Mammary epithelial cell (primary cell): ENCODE measurements at places on chromosomes 2 and 18. TPM values are rescaled to one million over a fixed set of nuclear protein-coding genes. Genes with fewer than 3 reads are reported as not detected.

DNA sequence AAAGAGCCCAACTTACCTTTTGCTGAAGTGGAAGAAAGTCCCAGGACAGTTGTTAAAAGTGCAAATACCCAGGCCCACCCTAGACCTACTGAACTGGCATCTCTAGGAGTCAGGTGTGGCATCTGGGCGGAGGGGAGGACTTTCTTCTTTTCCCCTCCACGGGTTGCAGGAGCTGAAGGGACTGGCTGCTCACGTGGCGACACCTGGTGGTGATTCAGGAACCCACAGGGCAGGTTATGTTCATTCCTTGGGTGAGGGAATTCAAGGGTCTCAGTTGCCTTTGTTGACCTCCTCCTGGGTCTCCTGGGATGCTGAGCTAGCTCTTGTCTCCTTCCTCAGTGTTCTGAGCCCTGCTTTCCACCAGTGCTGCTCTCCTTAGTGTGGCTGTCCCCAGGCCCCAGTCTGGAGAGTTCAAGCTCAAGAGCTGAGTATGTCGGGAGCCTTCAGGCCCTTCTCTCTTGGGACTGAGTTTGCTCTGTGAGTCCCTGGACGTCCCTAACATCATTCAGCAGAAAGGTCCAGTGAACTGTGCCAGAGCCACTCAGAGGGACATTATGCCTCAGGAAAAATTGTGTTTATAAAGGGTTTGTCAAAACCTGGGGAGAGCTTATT is 56.9 kb downstream of the DYSF start:
- DNase-seq = peak; percentile 35

DNA sequence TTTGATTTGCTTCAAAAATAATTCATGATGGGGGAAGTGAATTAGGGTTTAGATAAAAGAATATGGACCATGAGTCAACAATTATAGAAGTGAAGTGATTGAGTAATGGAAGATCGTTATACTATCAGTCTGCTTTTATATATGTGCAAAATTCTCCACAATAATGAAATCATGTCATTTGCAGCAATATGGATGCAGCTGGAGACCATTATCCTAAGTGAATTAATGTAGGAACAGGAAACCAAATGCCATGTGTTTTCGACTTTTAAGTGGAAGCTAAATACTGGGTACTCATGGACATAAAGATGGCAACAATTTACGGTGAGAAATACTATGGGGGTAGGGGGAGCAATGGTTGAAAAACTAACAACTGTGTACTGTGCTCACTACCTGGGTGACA is 144.7 kb upstream of the SRD5A2 start:
- DNase-seq = no peak

DNA sequence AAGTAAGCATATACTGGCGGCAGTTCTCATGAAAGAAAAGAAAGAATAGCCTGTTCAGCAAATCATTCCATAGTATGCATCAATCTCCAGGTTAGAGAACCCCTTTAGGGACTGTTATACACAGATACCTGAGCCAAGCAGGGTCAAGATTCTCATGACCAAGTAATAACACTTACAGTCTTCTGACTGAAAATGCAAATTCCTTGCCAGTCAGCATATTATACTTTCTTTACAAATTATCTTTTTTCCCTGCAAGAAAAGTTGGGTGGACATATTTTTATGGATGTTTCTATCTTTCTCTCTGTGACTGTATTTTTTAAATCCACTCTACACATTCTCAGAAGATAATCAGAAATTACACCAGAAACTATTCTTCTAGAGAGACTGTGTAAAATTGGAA is 120.4 kb upstream of the COL5A2 start:
- DNase-seq = no peak

- no peak for DNase-seq
Measured at GRCh38 chr2:214706986-214707385, 102.5 kb downstream of the BARD1 start.

GRCh38 chr2:171909266-171909665 is 13.0 kb upstream of the HAT1 start:
- DNase-seq = no peak

GRCh38 chr2:53877112-53877511 is 17.3 kb upstream of the GPR75 start:
- no peak for DNase-seq

DNA sequence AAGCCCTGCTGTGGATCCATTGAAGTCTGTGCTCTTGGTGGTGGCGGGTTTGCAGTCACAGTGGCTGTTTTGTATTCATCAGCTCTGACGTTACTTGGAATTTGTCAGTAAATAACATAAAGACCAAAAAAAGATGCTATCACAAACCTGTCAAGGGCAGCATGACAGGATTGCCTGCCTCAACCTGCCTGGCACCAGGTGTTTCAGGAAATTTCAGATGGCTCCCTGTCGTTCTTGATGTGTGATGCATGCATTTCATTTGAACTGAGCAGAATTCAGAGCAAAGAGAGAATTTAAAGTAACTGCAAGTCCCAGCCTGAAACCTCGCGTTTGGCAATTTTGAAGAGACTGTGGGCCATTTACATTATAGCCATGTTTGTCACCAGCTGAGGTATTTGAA is 50.3 kb upstream of the EPC2 start:
- DNase-seq = peak; percentile 88

DNA sequence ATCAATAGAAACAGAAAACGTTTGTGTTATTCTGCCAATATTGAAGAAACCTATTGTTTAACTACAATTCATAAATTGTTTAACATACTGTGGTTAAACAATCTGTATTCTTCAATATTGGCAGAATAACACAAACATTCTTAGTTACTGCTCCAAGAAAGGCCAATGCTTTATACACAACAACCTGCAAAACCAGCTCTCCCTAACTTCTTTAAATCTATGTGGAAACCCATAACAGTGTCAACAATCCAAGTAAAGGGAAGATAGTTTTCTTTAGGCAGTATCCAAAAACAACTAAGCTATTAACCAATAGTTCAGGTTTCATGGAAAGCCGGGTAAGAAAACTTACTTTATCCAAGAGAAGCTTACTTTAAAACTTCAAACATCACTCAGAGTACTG is 6.2 kb upstream of the RBM45 start:
- DNase-seq = no peak

DNA sequence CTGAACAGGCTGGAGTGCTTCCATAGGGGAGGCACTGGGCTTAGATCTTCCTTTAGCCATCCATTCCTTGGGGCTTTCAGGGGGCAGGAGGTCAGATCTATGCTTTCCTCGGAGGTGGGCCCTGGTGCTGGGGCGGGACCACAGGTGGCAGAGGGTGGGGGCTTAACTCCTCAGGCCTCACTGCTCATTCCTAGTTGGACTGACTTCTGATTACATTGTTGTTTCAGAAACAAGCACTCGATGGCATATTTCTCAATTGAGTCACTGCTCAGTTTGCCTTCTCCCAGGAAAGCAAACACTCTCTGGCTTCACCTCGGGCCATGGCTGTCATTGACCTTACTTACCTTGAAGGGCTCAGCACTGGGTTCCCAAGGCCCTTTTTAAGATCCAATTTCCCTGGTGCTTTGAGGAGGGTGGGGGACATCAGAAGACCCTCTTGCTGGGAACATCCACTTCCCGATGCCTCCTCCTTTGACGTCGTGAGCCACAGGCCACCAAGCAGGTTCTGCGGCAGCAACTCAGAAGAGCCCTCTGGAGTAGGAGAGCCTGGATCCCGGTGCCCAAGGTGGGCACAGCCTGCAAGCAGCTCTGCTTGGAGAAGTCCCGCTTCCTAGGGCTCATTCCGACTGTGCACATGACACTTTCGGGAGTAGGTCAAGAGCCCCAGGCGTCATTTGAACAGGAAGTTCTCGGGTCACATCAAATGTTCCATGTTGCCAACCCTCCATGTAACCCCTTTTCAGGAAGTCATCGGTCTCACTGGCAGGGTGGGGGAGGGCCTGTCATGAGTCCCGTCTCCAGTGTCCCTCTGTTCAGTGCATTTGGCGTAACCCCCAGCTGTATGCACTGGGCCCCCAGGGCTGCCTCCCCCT is 40.6 kb downstream of the SDC1 start:
- peak; percentile 66 for DNase-seq

GRCh38 chr18:35376393-35376741 is 770 bp downstream of the ZNF396 start:
- no peak for DNase-seq

Gene UGT1A4
- total RNA-seq = 0.14 and 0.53 TPM in 2 replicates

Gene CFC1
- not detected in 2 replicates for total RNA-seq

Gene ATOH8
- not detected for total RNA-seq

Gene KCNIP3
- total RNA-seq = 14.8 TPM

Gene NYAP2
- not detected for total RNA-seq
